ENCODE measurements at places on chromosomes 2 and 18. TPM values are rescaled to one million over a fixed set of nuclear protein-coding genes. Genes with fewer than 3 reads are reported as not detected.

SERPINB10 gene
- total RNA-seq: not detected

CACNB4 gene
- 10.8 TPM for total RNA-seq

PID1 gene
- 48.6 TPM for total RNA-seq

ASB18 gene
- not detected for total RNA-seq

PLB1 gene
- total RNA-seq: 1.3 TPM

CD28 gene
- total RNA-seq: not detected

ATOH8 gene
- 22.4 TPM for total RNA-seq

TSPYL6 gene
- not detected for total RNA-seq

STK39 gene
- total RNA-seq: 12.8 TPM

Data from smooth muscle cell of the pulmonary artery (primary cell).